ENCODE measurements at places on chromosomes 4 and X. TPM values are rescaled to one million over a fixed set of nuclear protein-coding genes. Genes with fewer than 3 reads are reported as not detected.

The ART3 gene
- total RNA-seq = 0.55 TPM

DNA sequence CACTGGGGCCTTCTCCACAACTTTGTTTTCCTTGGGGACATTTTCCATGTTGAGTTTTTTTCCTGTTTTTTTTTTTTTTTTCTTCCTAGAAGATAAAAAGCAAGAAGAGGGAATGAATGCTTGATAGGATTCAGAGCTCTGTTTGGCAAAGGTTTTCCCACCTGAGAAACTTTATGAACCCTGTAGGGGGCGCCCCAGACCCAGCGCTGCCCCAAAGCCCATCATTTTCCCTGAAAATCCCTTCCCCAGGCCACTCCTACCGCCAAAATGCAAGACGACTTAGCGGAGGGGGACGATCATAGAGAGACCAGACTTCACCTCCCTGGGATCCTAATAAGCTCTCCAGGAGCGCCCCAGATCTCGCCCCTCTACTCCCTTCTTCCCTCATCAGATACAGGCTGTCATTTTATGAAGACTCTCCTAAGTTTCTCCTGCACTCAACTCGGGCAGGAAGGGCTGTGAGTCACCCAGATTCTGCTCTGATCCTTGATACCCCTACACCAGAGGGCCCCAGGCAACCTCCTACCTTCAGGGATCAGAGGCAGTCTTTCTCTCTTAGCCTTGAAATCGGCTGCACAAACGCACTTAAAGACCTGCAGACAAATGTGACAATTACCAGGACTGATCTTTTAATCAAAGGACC, 1.4 kb downstream of the BEX5 start:
- no peaks in the 10 kb centered on the region for H3K36me3 ChIP-seq
- H3K4me3 ChIP-seq = peak overlapping the region; percentile 53
- H3K27me3 ChIP-seq = peaks cover 5% of the 10 kb centered on the region
- no peak overlapping the region for H3K27ac ChIP-seq
- H3K4me1 ChIP-seq = peaks cover 4% of the 10 kb centered on the region

DNA sequence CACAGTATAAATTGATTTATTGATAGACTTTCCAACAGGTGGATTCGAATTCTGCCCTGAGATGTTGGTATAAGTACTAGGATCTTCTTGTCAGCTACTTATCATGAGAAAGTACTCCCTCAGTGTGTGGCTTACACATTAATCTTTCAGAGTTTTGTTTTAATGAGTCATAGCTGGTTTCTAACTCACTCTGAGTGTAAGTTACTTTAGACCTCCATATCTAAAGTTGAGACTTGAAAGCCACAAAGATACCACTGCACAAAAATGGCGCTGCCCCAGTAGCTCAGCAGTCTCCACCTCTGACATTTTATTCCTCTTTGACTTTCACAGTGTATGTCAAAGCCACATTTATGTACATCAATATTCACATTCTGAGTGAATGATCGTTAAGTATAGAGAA, 318.5 kb downstream of the ARAP2 start:
- no peak overlapping the region for H3K4me3 ChIP-seq
- no peaks in the 10 kb centered on the region for H3K36me3 ChIP-seq

The MTMR8 gene
- 4.2 TPM for total RNA-seq
